Naive thymus-derived CD4-positive, alpha-beta T cell (primary cell): ENCODE measurements at places on chromosomes 6 and 20. TPM values are rescaled to one million over a fixed set of nuclear protein-coding genes. Genes with fewer than 3 reads are reported as not detected.

DNA sequence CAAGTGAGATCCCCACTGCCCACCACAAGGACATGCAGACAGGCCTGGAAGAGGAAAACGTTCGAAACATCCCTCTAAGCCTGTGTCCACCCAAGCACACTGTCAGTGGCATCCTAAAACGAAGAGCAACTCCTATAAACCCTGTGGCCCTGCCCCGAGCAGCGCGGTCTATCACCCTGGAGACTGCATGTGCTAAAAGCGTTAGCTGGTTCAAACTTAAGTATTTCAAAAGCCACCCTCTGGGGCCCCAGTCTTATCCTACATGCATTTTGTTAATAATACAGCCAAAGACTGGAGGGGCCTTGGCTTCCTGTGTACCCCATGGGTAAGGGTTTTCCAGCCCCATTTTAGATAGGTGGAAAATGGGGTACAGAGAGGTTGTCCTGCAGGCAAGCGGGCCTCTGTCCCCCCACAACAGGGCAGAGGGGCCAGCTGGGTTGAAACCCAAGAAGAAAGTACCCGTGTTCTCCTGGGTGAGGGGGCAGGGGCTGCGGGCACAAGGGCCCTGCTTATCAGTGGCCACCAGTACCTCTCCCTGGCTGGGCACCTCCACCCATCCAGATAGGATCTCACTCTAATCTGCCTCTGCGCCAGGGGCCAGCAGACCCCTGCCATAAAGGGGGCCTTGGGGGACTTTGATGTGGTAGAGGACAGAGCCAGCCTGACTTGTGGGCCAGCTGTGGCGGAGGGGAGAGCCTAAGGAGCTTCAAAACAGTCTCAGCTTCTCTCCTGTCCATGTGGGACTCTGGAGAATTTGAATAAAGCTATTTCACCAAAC is 28.3 kb downstream of the PREX1 start:
- DNase-seq, result no peak

DNA sequence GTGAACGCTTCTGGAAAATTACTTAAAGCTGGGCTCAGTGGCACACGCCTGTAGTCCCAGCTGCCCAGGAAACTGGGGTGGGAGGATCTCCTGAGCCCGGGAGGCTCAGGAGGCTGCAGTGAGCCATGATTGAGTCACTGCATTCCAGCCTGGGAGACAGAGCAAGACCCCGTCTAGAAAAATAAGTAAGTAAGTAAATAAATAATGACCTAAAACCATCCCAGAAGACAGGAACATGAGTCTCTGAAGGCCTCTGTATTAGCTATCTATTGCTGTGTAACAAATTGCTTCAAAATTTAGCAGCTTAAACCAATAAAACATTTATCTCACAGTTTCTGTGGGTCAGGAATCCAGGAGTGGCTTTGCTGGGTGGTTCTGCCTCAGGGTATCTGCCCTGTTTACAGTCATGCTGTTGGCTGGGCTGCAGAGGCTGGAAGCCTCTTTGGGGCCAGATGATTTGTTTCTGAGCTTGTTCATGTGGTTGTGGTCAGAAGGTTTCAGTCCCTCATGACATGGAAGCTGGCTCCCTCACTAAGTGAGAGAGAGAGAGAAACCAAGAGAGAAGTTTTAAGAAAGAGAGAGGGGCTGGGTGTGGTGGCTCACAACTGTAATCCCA is 48.4 kb upstream of the NCOA3 start:
- no peak for DNase-seq

- no peak for DNase-seq
Measured at GRCh38 chr6:106458021-106458986, 97.8 kb downstream of the CRYBG1 start.

DNA sequence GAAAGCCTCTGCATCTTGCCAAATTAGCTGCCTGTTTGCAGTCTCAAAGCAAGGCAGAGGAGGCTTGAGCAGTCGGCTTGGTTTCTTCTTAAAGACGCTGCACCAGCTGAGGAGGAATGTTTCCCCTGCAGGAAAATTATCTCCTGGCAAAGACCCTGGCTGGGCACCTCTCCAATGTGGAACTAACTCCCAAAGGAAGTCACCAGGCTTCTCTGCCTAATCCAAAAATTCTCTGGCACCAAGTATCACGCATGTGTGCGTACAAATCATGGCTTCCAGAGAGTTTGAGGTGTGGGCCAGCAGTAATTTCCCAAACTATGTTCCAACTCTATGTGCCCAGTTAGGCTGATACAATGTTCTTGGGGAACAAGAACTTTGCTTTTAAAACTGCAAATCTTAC is 176.2 kb downstream of the KIF16B start:
- DNase-seq, result no peak

- no peak for DNase-seq
Measured at GRCh38 chr6:15077006-15077405, 168.9 kb upstream of the JARID2 start.

DNA sequence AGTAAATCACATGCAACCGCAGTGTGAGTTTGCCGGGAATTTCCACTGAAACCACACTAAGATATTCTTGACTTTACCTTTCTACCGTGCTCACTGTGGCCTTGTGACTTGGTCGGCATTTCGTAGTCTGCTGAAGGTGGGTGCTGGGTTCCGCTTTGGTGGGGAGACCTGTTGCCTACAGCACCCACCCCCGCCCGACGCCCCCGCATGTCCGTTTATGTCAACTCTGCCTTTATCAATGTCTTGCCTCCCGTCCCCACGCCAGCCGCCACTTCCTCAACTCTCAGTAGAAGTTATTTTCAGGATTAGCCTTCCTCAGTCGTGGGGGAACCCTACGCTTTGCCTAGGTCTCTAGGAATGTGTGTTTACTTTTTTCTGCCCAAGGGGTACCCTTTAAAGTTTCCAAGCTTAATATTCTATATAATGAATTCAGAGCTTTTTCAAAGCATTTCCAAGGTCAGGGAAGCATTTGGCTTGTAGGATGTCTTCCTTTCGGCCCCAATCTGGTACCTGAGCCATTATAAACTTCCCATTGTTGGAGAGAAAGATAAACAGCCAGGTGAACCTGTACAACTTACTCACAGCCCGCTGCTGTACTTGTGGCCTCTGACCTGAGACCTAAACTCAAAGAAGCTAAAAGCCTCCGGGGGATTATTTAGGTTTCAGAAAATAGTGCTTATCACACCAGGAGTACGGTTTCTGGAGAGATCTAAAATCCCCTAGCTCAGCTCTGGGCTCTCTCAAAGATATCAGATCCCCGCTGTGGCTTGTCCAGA is 54.2 kb downstream of the TBC1D7 start:
- DNase-seq, result peak; percentile 27

GRCh38 chr6:165729307-165729936 is 66.4 kb upstream of the PDE10A start:
- no peak for DNase-seq

- no peak for DNase-seq
Measured at GRCh38 chr20:31595654-31596411, 9.3 kb upstream of the ID1 start.

MMS22L gene
- 11.8 TPM for total RNA-seq

COL21A1 gene
- not detected for total RNA-seq

GNRH2 gene
- total RNA-seq, result 0.88 TPM
